ENCODE measurements at places on chromosomes 7 and 10. TPM values are rescaled to one million over a fixed set of nuclear protein-coding genes. Genes with fewer than 3 reads are reported as not detected.

The HOXA6 gene
- total RNA-seq: 1.4 TPM

The VCL gene
- total RNA-seq: 215 TPM

The EBF3 gene
- 1.6 TPM for total RNA-seq

The IGF2BP3 gene
- 77.8 TPM for total RNA-seq

The BMPER gene
- total RNA-seq: 18.8 TPM

The BTBD16 gene
- total RNA-seq: not detected
